HEK293T (cell line): ENCODE measurements at places on chromosomes 11 and 22.
A peak's percentile ranks its signal among the peaks of the same experiment; 100 is the strongest.

DNA sequence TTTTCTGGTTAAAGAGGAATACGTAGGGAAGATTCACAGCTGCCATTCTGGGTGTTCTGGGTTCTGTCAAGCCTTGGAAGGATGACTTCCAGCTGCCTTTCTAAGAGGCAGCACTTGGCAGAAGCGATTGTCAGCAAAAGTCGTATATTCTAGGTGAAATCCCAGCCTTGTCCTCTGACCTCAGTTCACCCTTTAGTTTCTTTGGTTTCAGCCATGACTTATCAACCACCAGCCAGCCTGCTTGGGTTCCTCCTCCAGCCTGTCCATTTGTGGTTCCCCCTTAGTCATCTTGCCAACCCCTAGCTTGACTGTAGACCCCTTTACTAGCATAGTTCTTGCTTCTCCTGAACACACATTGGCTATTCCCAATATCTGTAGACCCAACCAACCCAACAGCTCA is 102.3 kb upstream of the CD44 start:
- no peak for DNase-seq

DNA sequence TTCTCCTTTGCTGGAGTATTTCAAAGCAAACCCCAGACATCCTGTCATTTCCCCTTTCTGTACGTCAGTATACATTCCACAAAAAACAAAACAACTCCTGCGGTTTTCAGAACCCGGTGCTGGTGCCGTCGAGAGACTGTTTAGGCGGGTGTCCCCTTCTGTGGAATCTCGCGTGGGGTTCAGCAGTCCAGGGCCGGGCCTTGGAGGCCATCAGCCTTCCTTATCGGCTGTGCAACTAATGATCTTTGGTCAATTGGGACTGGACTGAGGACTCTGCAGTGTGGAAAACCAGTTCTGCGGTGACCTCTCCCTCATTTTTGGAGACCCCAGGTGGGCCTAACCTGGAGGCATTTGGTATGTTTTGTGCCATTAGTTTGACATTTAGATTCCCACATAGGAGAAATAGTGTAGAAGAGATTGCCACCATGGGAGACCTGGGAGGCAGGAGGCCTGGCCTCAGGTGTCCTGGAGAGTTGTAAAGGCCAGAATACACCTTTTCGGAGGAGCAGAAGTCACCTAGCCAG is 84.4 kb downstream of the TBC1D22A start:
- no peak for DNase-seq

GRCh38 chr11:19426756-19427403 is 186.1 kb upstream of the E2F8 start:
- no peak for DNase-seq

- DNase-seq, result peak; percentile 74
These were observed 966 bp downstream of the AHNAK start for GRCh38 chr11:62545437-62546243.

- no peak for DNase-seq
These were observed 4.4 kb downstream of the OTOG start for GRCh38 chr11:17551347-17552040.

DNA sequence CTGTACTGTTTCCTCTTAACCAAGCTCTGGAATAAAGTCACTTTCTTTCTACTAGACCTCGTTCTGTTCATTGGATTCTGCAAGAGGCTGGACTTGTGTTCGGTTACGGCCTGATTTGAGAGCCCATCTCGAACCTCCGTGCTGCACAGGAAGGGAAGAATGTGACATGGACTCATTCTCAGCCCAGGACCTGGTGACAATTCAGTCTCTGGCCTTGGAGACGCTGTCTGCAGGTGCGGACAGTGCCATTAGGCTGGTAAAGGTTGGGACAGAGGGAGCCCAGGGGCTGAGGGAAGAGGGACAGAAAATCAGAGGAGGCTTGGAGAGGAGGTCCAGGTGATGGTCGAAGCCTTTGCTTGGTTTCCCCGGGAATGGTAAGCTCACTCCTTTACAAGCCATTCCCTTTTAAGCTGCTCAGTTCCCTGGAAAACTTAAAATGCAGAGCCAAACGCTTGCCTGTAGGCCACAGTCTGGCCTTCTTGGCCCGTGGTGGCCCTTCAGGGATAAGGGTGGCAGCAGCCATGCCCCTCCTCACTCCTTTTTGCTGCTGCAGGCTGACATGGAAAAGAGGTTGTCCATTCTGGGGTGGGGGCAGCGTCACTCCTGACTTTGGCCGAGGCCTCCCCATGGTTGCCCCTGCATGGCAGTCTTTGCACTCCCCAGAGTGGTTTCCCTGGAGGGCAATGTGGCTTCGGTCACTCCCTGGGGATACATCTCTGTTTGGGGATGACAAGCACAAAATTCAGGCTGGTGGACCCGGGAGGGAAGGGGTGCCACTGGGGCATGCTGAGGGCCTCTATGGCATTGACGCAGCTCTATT is 52.3 kb downstream of the SHISAL1 start:
- no peak for DNase-seq

GRCh38 chr11:70070706-70071105 is 7.4 kb upstream of the ANO1 start:
- DNase-seq, result no peak

- DNase-seq, result no peak
These were observed 6.4 kb upstream of the MRGPRD start for GRCh38 chr11:68987211-68987610.

- no peak for DNase-seq
These were observed 26.3 kb downstream of the MEI1 start for GRCh38 chr22:41725510-41726110.

DNA sequence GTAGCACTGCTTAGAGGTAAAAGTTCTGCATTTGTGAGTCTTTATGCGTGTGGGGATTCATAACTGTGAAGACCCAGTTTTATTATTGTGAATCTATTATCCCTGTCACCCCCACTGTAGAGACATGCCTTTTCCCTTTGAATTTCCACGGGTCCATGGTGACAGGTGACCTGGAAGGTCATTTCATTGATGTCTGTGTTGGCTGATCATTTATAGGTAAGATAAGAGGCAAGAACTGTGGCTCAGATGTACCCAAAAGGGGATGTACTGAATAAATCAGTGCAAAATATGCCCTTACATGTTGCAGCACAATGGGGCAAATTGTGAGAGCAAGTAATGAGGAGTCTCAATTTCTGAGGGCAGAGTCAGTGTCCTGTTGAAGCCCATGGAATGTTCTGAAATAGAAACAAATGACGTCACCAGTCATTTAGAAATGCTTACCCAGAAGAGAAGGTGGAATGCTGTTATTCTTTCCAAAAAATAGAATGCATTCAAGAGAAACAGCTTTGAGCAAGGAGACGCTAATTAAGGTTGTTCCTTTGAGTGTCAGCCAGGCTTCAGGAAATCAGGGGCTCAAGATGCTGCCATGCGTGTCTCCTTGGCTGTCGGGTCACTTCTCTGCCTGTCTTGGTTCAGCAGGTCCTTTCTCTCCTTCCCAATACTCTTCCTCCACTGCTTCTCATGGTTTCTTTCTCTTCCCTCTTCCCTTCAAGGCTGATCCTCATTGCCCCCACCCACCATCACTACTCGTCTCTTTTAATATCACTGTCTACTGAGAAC is 118.7 kb upstream of the E2F8 start:
- DNase-seq, result no peak

DNA sequence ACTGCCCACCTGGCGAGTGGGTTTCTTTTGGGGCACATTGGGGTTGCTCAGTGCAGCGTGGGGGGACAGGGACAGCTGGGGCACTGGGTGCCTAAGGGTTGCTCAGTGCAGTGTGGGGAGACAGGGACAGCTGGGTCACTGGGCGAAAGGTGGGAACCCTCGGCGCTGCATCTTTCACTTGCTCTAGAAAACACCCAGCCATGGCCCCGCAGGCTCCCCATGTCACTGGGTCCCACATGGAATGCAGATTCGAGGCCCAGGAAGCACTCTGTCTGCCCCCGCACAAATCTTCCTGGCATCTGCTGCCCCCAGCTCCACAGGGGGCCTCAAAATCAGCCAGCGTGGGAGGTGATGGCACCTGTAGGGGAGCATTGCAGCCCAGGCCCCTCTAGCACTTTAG is 229.3 kb downstream of the BRD1 start:
- DNase-seq, result no peak

- DNase-seq, result no peak
These were observed 12.2 kb upstream of the PIM3 start for GRCh38 chr22:49948116-49948957.

DNA sequence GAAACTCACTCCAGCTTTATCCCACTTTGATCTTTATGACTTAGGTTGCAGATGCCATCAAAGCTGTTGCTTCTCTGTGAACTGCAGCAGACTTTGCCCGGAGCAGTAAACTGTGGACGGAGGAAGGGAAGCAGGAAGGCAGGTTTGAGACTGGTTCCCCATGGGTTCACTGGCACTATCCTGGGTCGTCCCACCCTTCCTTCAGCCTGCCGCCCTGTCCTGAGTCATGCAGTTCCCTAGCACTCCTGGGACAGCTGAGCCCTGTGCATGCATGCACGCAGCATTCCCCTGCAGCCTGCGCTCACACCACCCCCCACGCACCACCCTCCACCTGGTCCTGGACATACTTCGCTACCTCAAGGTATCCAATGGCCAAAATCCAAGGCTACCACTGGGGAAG is 23.5 kb upstream of the P2RY2 start:
- no peak for DNase-seq

DNA sequence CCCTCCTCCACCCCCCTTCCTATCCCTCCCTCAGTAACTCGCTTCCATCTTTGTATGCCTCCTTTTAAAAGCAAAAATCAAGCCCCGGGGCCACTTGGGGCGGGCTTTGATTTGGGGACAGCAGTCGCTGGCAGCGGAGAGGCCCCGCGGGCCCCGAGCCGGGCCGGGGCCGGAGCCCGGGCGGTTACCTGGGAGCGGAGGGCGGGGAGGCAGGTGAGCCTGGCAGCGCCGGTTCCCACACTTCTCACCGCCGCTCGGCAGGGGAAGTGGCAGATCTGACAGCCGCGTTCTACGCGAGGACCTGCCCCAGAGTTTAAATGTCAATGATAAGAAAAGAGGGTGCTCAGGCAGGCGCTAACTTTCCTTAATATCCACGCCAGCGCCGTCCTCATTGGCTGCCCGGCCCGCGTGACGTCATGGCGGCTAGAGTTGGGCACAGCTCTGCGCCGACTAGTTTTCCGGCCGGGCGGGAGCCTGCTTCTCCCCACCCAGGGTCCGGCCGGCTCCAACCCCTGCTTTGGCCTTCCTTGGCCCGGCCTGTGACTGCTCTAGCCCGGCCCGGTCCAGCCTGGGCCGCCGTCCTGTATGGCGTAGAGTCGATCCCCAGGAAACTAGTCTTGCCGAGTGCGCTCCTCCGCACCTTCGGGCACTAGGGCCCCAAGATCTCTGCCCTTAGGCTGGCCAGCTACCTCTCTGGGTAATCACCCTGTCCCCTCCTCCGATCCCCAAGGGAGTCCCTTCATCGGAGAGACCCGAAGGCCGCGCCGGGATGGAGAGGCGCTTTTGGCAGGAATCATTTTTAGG is 6.7 kb upstream of the PAX6 start:
- no peak for DNase-seq

GRCh38 chr11:72274435-72274834 is 30.5 kb upstream of the PHOX2A start:
- DNase-seq, result no peak

DNA sequence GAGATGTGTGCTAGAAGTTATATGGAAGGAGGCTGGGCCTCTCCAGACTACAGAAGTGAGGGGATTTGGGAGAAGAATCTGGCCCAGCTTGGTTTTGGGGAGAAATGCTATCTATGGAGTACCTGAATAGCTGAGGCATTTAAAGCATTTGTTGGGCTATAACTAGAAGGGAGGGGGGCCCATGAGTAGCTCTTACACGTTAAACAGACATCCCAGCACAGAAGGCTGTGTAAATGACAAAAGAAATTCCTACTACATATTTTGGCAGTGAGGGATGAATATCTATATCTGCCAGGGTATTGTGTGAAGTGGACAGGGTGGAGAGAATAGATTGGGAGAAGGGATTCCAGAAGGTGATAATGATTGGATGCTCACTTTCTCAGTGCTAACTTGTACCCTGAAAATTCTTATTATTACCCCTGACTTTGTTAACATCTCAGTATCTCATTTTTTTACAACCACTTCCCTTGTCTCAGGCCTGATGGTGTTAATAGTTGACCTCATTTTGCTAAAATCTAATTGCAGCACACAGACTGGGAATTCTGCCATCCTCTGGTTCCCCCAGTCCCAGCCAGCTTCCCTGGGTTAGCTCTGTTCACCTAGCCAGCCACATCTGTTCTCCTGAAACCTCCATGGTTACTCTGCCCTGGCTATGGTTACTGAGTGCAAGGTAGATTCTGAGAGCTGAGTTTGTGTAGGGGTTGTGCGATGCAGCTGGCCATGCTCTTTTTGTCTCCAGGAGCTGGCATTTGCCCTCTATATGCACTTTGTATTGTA is 28.8 kb upstream of the RRM1 start:
- DNase-seq, result no peak

GRCh38 chr11:120102050-120102863 is 35.7 kb downstream of the TRIM29 start:
- DNase-seq, result no peak

GRCh38 chr11:74269161-74269811 is 42.2 kb downstream of the P4HA3 start:
- DNase-seq, result no peak

DNA sequence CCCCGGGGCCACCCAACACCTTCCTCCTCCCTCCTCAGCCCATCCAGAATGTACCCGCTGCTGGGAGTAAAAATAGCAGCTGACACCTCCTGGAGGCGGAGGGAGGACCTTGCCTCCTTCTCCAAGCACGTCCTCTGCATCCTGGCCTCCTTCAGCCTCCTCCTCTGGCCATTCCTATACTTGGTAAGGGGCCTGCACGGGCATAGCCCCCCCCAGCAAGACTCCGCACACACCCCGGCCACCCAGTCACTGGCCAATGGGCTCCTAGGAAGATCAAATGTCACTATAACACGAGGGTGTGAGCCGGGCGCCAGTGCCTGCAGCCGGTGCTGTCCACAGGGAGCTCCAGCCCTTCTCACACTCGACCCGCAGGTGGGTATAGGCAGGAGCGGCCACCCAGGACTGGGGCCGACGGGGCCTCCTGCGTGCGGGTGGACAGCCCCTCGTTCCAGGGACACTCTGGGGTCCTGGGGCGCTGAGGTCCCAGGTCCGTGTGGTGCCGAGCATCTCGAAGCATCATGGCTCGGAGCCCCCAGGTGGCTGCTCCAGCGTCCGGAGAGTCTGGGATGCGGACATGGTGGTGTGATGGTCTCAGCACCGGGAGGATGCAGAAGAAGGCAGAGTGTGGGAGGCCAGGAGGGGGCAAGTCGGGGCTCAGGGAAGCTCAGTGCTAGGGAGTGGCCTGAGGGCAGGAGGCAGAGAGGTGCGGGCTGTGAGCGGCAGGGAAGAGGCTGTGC is at the start of gene TNNT3:
TSS of gene TNNT3 (plus strand) at position 313 of the 737 bp plus-strand sequence. CDS start 3,172 bp downstream, outside the sequence.
- no peak for DNase-seq

DNA sequence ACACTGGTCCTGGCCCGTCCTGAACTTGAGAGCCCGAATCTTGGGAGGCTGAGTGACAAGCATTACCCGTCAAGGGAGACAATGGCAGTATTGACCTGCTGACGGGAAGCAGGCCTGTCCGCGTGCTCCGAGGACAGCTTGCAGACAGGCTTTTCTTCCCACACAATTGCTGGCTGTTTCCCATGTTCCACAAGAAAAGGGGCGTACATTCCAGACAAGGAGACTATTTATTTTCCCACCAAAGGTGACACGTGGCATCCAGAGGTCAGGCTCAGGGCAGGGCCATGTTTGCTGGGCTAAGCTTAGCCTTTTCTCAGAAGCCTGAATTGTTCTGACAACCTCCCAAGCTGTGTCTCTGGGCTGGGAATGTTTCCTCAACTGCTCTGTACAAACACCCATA is 86.9 kb upstream of the SPON1 start:
- no peak for DNase-seq

- no peak for DNase-seq
These were observed 303.6 kb downstream of the OPCML start for GRCh38 chr11:133228471-133229329.

GRCh38 chr22:22103078-22103875 is 120.7 kb upstream of the TOP3B start:
- peak; percentile 63 for DNase-seq
